NCI-H774 (cell line): ENCODE measurements at places on chromosomes 1 and 21.

GRCh38 chr21:16033193-16033592, 303.4 kb downstream of the USP25 start:
- DNase-seq: no peak

- no peak for DNase-seq
These were observed 21.1 kb downstream of the ROR1 start for GRCh38 chr1:63794939-63795378.

DNA sequence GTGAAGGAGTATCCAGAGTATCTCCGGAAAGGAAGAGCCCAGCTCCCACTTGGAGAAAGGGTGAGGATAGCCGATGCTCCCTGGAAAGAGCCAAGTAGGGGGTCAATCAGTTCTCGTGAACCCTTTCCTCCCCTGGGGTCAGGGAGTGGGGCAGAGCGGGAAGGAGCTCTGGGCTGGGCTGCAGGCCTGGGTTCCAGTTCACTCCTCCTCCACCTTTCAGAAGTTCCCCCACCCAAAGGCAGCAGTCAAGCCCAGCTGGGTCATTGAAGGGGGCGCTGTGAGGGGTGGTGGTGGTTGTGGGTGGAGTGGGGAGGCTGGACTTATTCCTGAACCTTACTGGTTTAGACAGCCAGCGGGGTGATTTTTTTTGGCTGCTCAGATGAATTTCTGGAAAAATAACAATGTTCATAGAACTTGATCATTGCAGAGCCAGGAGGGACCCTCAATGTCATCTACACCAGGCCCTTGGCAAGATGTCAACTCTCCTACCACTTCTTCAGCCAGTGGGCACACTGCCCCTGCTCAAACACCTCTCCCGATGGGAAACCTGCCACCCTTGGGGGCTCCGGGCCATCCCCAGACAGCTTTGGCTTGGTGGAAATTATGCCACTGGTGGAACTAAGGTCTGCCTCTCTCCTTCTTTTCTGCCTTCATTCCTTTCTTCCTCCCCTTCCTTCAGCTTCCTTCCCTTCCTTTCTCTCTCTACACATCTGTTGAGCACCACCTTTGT, 235.8 kb downstream of the TRABD2B start:
- DNase-seq: no peak

- DNase-seq: no peak
These were observed 2.7 kb downstream of the MEF2D start for GRCh38 chr1:156497743-156498431.

DNA sequence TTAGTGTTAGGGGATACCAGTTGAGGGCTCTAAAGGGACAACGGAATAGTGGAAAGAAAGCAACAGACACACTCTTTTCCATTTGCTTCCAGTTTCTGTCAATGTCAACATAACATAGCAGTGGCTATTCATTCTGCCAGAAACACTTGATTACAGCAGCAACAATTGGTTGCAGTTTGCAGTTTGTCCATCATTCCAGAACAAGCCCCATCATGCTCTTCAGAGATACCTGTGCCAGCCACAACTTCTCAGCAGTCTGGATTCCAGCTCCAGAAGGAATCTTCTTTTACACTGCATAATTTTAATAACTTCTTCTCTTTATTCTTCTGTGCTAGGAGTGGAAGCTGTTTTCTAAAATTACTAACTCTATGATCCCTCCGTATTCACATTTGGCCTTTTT, 1521.4 kb downstream of the PLA2G4A start:
- DNase-seq: no peak

GRCh38 chr1:171715813-171716251, 26.0 kb downstream of the VAMP4 start:
- DNase-seq: no peak

- DNase-seq: no peak
These were observed 20.6 kb downstream of the PGBD2 start for GRCh38 chr1:248926401-248927182.

- no peak for DNase-seq
These were observed 779 bp upstream of the SVBP start for GRCh38 chr1:42817976-42818375.

DNA sequence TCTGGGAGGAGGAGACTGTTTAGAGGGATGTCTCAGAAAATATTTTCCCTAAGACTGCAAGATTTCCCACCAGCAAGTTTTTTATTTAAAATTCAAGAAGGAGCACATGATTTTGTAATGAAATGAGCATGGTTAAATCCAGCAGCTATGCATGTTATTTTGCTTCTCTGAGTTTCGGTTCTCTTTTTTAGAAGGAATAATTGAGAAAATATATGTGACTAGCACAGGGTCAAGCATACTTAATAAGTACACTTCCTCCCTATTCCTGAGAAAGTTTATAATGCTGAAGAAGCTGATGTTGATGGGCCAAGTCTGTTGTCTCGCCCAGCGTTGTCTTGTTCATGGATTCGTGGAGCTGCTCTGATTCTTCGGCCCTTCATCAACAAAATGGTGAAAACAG, 51.2 kb downstream of the EXO1 start:
- no peak for DNase-seq

DNA sequence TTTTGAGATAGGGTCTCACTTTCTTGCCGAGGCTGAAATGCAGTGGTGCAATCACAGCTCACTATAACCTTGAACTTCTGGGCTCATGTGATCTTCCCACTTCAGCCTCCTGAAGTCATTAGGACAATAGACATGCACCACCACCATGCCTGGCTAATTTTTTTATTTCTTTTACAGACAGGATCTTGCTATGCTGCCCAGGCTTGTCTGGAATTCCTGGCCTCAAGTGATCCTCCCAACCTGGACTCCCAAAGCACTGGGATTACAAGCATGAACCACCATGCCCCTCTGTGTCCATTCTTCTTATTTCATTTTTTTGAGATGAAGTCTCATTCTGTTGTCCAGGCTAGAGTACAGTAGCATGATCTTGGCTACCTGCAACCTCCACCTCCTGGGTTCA, 12.0 kb upstream of the KLHL20 start:
- no peak for DNase-seq

GRCh38 chr21:18350216-18350615, 53.4 kb downstream of the TMPRSS15 start:
- DNase-seq: no peak

GRCh38 chr1:239719642-239720258, 333.4 kb downstream of the CHRM3 start:
- DNase-seq: no peak

GRCh38 chr1:213519098-213519497, 468.1 kb downstream of the RPS6KC1 start:
- peak; percentile 49 for DNase-seq

- DNase-seq: no peak
These were observed 16.9 kb downstream of the PLA2G4A start for GRCh38 chr1:186845576-186846210.

DNA sequence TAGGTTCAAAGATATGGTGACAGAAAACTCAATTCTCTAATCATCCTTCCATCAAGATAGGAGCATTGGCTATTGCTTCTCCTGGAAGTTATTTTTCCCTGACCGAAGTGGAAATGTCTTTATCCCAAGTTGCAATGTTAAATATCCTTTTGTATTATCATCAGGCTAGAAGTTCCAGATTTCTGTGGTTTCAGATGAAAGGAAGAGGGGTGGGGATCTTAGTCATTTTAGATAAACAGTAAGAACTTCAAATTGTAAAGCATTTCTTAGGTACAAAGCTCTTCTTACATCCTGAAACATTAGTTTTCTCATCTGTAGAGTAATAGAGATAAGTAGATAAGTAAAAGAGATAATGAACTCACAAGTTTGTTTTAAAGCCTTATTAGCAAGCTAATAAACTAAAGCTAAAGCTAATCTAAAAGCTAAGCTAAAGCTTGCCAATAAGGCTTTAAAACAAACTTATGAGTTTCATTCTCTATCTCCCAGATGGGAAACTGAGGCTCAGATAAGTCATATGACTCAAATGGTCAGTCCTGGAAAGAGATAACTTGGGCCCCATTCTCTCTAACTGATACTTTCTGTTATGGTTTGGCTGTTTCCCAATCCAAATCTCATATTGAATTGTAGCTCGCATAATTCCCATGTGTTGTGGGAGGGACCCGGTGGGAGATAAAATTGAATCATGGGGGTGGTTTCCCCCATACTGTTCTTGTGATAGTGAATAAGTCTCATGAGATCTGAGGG, 99.2 kb upstream of the KCNK2 start:
- DNase-seq: no peak

DNA sequence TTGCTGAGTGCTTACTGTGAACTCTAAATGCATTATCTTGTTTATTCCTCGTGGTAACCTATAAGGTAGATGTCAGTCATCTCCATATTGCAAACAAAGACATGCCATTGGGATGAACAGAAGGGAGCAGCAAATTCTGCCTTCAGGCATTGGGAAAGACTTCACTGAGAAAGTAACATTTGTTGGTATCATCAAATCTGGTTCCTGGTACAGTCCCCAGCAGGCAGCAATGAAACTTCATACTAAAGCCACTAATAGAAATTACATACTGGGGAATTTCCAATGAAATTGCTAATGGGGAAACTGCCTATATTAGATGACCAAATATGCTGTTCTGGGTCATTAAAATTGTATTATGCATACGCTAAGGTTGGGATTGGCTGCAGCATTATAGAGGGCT, 47.3 kb upstream of the ST6GALNAC5 start:
- no peak for DNase-seq

- no peak for DNase-seq
These were observed 34.0 kb downstream of the ST6GALNAC5 start for GRCh38 chr1:76901158-76901767.

GRCh38 chr1:55860798-55861519, 645.8 kb upstream of the USP24 start:
- no peak for DNase-seq

GRCh38 chr1:162397943-162398560, 13.9 kb downstream of the SH2D1B start:
- DNase-seq: no peak

- DNase-seq: no peak
These were observed 77.1 kb downstream of the GALNT2 start for GRCh38 chr1:230144010-230144614.

DNA sequence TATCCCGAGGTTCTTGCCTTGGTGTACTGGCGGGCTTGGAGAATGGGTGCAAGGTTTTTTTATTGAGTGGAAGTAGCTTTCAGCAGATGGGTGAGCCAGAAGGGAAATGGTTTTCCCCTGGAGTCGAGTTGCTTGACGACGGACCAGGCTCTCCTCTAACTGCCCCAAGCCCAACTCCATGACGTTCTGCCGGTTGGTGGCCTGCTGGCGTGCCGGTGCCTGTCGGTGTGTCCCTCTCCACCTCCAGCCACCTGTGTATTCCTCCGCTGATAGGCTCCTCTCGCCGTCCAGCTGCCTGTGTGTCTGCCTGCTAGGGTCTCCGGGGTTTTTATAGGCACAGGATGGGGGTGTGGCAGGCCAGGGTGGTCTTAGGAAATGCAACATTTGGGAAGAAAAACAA, 34.3 kb upstream of the PTGFRN start:
- no peak for DNase-seq

- DNase-seq: no peak
These were observed 655 bp downstream of the COL6A1 start for GRCh38 chr21:45982092-45982757.

DNA sequence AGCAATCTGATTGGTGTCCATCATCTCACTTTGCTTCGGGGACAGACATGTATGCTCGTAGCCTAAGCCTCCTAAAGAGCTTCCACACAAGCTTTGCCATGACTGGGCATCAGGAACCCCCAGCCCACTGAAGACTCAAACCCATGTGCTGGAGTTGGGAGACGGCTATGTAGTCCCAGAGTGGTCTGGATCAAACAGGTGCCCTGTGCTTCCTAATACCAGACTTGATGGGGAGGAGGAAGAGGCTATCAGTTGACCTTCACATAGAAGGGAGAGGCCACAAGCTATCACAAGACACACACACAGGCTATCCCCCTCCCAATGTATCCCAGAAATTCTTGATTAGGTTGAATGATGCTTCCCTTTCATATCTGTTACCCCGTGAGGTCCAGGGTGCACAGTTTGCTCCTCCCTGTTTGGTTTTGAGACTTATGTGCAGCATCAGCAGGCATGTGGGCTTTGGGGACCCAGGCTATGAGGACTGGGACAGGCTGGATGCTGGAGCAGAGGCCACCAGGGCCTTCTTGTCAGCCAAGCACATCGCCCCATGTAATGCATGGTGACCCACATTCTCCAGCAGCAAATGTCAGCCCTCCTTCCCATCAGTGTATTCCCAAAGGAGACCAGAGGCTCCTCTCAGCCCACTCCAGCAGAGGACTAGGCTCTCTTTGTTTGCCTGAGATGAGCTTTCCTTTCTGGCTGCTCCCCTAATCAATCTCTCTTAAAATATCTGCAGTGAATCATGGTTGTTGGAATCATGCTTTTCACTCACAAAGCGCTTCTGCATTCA, 159.8 kb downstream of the GRIK3 start:
- DNase-seq: no peak

- DNase-seq: no peak
These were observed 21.7 kb downstream of the CACNA1S start for GRCh38 chr1:201090541-201090940.

DNA sequence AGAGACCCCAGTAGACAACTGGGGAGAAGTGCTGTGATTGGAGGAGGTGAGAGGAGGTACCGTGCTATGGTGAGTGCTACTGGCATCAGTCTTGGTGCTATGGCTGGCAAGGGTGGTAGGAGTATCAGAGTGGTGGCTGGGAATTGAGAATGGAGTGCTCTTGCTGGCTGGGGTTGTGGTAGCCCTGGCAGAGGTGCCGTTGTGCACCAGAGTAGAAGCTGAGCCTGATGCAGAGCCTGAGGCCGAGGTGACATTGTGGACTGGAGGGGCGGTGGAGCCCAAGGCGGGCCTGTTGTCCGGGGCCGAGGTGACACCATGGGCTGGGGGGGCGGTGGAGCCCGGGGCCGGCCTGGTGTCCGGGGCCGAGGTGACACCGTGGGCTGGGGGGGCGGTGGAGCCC, 14.6 kb downstream of the TRIM46 start:
- DNase-seq: no peak

DNA sequence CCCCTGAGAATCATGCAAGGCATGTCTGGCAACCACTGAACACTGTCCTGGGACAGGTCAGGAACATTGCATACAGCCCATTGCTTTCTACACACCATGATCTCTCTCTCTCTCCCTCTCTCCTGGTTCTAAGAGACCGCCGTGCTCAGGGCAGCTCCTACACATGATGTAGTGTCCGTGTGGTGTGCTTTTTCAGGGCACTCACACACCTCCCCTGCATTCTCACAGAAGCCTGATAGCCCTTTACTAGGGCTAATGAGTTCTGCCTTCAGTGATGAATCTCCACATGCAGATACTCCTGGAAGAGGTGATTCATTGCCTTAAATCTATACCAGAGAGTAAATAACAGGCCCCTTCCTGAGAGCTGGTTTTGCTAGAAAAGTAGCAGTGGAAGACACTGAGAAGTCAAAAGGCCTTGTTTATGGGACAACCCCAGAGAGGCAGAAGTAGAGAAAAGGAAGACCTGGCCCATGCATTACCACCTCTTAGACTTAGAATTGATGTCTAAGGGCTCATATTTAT, 7.2 kb upstream of the OLFML2B start:
- DNase-seq: no peak
